ENCODE measurements at places on chromosomes 7 and 10.

DNA sequence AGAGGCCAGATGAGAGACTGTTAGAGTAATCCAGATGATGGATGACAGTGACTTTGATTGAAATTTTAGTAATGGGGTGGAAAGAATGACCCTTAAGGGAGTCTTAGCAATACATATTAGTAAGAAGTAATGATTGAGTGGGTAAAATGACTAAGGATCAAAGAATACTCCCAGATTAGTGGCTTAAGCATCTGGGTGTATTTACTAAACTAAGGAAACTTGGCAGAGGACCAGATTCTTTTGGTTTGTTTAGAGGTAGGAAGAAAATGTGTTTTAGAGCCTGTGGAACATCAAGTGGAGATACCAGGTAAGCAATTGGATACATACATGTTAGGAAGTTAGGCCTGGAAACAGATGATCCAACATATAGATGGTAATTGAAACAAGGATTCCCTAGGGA, 58.8 kb upstream of the ADRA2A start:
- DNase-seq, result no peak

DNA sequence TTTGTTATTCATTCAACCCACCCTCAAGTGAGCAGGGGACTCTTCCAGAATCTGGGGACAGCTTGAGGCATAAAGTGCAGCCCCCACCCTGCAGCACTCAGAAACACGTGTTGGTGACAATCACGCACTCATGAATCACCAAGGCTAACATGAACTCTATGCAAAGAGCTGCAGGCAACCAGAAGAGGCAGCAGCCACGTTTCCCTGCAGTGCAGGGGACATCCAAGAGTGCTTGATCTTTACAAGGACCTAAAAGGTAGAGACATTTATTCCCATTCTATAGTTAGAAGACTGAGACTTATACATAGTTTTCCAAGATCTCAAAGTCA, 135.2 kb upstream of the GDF10 start:
- DNase-seq, result no peak

DNA sequence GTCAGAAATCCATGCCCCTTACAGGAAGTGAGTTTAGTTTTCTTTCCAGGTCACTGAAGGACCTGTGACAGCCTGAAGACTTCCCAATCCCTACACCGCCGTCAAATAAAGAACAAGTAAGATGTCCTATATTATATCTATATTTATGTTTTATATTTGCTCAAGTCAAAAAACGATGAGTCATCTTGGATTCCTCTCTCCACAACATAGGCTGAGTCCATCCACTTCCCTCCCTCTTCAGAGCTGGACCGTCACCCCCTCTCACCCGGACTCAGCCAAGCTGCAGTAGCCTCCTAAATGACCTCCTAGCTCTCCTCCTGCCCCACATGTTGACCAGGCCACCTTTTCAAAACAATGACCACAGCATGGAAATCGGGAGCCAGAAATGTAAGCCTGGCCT, 53.5 kb downstream of the GLI3 start:
- DNase-seq, result no peak

DNA sequence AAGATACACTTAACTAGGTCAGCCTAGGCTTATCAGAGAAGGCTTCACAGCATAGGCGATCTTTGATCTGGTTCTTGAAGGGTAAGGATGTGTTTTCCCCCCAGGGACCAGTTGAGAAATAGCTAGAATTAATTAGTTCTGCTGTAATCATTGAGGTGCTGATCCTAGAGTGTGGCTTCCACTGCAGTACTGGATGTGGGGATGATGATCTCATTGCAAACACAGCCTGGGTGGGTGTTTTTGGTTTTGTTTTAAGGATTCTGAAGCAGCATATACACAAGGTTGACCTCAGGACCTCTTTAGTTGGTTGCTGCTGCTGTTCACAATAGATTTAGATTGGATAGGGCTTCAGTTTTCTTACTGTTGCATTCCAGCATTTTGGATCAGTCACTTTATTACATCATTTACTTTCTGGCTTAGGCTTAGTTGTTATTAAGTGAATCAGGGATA, 159.7 kb downstream of the AUTS2 start:
- DNase-seq, result no peak

- no peak for DNase-seq
Observed at GRCh38 chr10:101292194-101293006, 61.6 kb upstream of the BTRC start.
